ENCODE measurements at places on chromosomes 11 and 22. TPM values are rescaled to one million over a fixed set of nuclear protein-coding genes. Genes with fewer than 3 reads are reported as not detected.

Gene KCNQ1
- 54.0 TPM for polyA plus RNA-seq

DNA sequence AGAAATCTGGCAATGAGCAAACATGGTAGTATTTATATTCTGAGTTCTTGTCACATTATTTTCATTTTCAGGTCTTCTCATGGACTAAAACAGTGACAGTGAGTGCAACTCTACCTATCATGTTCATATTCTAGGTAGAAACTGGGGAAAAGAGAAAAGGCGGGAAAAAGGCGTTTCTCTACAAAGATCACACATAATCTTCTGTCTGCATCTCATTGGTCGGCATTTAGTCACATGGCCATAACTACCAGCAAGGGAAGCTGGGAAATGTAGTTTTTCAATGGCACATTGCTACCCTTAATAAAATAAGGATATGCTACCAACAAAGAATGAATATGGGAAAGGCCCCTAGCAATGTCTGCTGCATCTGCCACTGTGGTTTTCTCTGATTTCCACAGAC is 57.6 kb upstream of the B3GAT1 start:
- H3K27me3 ChIP-seq, result no peaks in the 10 kb centered on the region
- H3K36me3 ChIP-seq, result no peaks in the 10 kb centered on the region
- H3K4me3 ChIP-seq, result no peak overlapping the region
- H3K27ac ChIP-seq, result no peak overlapping the region

GRCh38 chr22:29310863-29311339 is 4.5 kb downstream of the GAS2L1 start:
- H3K36me3 ChIP-seq, result no peaks in the 10 kb centered on the region
- H3K4me3 ChIP-seq, result no peak overlapping the region
- DNase-seq, result peak; percentile 97
- peak overlapping the region; percentile 75 for H3K27ac ChIP-seq

- peak overlapping the region; percentile 9 for H3K27ac ChIP-seq
- no peak for DNase-seq
- no peaks in the 10 kb centered on the region for H3K27me3 ChIP-seq
- H3K4me3 ChIP-seq, result no peak overlapping the region
- no peaks in the 10 kb centered on the region for H3K4me1 ChIP-seq
Observed at GRCh38 chr11:995044-995751, 41.3 kb downstream of the MUC6 start.

DNA sequence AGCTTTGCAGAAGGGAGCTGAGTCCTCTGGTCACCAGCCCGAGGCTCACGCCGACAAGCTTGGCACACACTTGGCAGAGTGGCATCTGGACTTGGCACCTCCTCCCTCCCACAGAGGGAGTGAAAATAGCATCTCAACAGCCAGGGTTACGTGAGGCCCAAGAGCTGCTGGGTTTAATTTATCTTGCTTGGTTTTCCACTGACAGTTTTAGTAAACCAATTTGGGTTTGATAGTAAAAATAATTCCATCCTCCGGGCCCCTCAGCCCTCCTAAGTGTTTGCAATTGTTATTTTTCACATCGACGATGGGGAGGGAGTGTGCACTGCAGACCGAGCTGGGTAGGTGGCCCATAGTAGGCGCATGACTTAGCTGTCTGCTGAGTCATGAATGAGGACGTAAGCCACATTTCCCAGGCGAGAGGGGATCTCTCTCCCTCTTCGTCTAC is 107.6 kb upstream of the ASPHD2 start:
- H3K27ac ChIP-seq, result no peak overlapping the region
- H3K4me1 ChIP-seq, result no peaks in the 10 kb centered on the region
- H3K27me3 ChIP-seq, result no peaks in the 10 kb centered on the region

GRCh38 chr11:75233754-75234172 is 6.8 kb upstream of the TPBGL start:
- H3K36me3 ChIP-seq, result no peaks in the 10 kb centered on the region
- DNase-seq, result peak; percentile 16
- no peaks in the 10 kb centered on the region for H3K4me1 ChIP-seq
- peaks cover 12% of the 10 kb centered on the region for H3K27me3 ChIP-seq
- no peak overlapping the region for H3K4me3 ChIP-seq

Gene DEUP1
- not detected for polyA plus RNA-seq

Measured in CD14-positive monocyte (primary cell).